ENCODE measurements at places on chromosomes 3 and 15. TPM values are rescaled to one million over a fixed set of nuclear protein-coding genes. Genes with fewer than 3 reads are reported as not detected.

GRCh38 chr3:195768414-195768813 lies 43.3 kb downstream of the MUC4 start:
- DNase-seq = no peak

DNA sequence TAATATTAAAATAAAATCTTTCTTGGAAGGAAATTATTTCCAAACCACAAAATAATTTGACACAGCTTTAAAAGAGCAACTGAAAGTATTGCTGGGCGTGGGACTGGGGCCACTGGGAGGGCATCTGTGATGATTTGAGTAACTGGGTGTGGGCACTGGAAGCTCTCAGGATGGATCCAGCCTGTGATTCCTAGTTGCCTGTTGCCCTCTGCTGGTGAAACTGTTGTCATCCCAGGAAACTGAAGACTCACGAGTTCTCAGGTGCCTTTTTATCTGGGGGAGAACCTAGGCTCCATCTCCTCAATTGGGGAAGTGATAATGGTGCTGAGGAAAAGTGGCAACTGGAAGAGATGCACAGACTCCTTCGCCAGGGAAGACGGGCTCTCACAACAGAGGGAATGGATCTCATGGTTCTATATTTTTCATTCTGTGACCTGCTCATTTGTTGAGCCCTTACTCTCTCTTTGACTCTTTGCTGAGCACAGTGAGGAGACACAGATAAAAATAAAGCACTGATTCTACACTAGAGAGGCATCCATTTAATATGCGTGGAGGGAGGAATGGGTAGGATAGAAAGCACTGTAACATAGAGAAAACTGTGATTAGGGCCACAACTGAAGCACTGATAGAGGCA lies 61.6 kb downstream of the TPRG1 start:
- DNase-seq = peak; percentile 54

Gene TRPM1
- not detected for total RNA-seq

- no peak for DNase-seq
These were observed 79.8 kb upstream of the IGF1R start for GRCh38 chr15:98568382-98569017.

DNA sequence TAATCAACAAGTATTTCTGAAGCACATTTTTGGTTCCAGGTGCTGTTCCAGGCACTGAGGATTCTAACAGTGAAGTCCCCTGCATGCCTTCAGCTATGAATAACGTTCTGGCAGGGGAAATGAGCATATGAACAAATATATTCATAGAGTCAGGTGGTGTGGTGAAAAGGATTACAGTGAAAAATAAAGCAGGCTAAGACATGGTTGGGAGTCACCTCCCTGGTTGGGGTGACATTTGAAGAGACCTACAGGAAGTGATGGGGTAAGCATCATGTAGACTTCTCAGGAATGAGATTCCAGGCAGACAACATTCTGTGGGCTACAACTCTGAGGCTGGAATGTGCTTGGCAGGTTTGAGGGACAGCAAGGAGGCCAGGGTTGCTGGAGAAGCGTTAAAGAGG lies 15.0 kb downstream of the FRMD4B start:
- no peak for DNase-seq

Gene CIDEC
- total RNA-seq = not detected

DNA sequence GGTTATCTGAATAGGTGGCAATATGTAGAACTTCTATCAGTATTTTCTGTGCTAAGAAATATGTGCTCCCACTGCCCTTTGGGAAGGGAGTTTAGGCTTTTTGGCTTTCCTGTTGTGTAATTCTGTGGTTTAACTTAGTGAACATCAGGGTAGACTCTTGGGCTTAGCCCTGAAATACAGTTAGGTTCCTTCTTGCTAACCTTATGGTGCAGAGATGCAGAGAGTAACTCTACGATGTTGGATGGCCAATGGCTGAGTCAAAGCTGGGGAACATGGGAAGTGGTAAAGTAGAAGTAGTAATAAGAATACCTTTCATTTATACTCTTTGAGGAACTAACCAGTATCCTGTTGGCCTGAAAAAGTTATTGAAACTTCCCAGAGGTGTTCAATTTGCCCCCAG lies 80.8 kb upstream of the IL12A start:
- DNase-seq = no peak

GRCh38 chr3:171574556-171575240 lies 114.5 kb upstream of the TNIK start:
- DNase-seq = no peak

Gene SCN11A
- total RNA-seq = 0.07 TPM

GRCh38 chr3:38003817-38004414 lies 13.3 kb downstream of the VILL start:
- DNase-seq = no peak

Gene PAQR5
- total RNA-seq = 0.05 TPM

Gene SCAANT1
- not detected for total RNA-seq

- peak; percentile 16 for DNase-seq
These were observed 95.6 kb downstream of the ECT2 start for GRCh38 chr3:172846103-172846561.

Gene CKMT1A
- total RNA-seq = 0.33 TPM

GRCh38 chr15:78679089-78679511 lies 38.1 kb upstream of the CHRNB4 start:
- no peak for DNase-seq

- no peak for DNase-seq
These were observed 36.5 kb upstream of the CPB1 start for GRCh38 chr3:148790851-148791735.

DNA sequence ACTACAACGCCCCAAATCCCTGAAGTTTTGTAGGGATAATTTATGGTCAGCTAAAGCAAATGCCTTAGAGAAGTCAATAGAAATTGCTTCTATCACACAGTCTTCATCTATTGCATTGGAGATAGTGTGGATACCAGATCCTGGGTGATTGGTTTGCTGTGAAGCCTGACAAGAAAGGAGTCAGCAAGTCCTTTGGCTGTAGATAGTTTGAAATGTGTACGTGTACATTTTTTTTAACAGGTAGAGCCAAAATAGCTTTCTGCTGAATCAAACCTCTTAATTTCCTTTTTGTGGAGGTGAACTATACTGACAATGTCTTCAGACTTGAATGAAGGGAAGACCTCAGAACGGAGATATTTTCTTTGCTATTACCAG lies 312.3 kb downstream of the ZBBX start:
- no peak for DNase-seq

DNA sequence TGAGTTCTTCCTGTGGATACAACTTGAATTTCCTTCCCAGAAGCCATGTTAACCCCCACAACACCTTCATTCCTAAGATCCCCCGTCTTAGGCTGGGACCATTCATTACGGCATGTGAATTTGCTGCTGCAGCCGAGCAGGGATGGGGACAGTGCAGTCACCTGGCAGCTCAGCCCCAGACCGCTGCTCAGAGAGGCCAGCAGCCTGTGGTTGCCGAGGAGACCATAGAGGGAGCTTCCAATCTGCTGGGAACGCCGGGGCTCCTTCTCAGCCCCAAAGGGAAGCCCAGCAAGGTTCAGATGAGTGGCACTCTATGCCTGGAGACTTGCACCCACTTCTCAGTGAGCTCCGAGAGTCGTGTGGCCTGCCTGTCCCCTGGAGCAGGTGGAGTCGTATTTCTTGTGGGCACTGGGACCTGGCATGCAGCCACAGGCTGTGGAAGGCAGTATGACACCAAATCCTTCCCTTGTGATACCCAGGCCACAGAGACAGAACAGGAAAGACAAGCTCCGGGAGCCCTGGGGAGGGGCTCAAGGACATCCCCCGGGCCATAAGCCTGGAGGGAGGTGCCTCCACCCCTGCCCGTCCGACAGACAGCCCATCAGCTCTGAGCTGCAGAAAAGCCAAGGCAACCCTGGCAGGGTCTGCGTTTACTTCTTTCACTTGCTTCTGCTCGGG lies 167.3 kb downstream of the FAM43A start:
- DNase-seq = no peak

Data from activated CD4-positive, alpha-beta T cell treated with anti-CD3 and anti-CD28 coated beads for 36 hours (primary cell).